Activated naive CD8-positive, alpha-beta T cell treated with anti-CD3 and anti-CD28 coated beads for 36 hours (primary cell): ENCODE measurements at places on chromosomes 12 and 14.

- DNase-seq, result no peak
Measured at GRCh38 chr12:89454080-89454848, 70.3 kb downstream of the GALNT4 start.

- no peak for DNase-seq
Measured at GRCh38 chr12:82040987-82041743, 282.0 kb upstream of the PPFIA2 start.

DNA sequence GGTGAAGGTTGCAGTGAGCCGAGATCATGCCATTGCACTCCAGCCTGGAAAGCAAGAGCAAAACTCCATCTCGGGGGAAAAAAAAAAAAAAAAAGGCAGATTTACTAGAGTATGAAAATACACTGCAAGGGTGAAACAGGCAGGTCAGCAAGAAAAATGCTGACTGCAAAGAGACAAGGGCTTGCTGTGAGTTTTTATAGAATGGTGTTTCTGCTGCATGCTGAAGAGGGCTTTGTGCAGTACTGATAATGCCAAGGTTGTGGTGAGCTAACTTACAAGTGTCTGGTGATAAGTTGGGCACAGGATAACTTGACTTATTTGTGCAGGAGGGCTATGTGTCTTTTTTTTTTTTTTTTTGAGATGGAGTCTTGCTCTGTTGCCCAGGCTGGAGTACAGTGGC, 25.9 kb upstream of the SRP54 start:
- DNase-seq, result no peak

- no peak for DNase-seq
Measured at GRCh38 chr12:28265435-28266042, 75.3 kb downstream of the CCDC91 start.

- DNase-seq, result no peak
Measured at GRCh38 chr12:53739214-53740129, 12.2 kb upstream of the CALCOCO1 start.

DNA sequence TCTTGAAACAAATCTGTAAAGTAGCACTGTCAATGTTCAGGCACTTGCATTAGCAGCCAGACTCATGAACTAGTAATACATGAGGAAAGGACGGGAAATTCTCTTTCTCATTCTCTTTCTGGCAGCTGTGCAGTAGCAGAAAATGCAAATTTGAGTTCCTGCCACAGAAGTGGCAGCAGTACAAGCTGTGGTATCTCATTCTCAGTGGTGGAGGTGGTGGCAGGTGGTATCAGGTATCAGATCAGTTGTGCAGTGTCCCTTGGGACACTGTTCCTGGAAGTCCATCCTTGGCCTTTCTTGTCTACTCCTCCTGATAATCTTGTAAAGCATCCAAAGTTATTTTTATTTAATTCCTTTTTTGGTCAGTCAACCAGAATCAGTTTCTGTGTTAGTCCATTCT, 103.0 kb downstream of the C12orf42 start:
- no peak for DNase-seq

- no peak for DNase-seq
Measured at GRCh38 chr12:3647504-3647903, 105.4 kb downstream of the CRACR2A start.

DNA sequence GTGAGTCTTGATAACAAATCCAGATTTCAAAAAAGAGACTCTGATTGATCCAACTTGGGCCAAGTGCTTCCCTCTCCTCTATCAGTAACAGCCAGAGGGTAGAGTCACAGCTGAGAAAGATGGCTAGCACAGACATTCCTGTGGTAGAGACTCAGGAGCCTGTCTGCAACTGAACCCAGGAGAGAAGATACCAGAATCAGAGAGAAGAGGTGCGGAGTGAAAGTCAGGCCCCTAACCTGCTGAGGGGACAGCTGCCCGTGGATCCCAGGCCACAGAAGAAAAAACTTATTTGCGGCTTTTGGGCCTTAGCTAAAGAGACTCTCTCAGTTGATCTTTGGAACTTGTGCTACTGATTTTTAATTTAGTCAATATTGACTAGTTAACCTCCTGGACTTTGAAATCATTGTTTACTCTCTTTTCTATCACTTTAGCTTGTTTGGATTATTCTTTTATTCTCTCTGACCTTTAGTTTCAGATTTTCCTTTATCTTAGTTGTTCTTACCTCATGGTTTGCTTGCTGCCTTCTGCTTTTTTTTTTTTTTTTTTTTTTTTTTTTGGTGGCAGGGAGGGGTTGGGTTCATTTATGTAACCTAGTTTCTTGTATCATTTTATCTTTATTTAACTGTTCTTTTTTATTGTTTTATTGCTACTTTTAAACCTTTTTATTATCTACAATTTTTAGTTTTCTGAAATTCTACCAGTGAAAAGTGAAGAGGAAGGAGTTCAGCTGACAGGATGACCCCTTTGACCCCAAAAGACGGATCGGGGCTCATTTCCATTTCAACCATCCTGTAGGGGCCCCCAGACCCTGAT, 154.9 kb upstream of the KRR1 start:
- DNase-seq, result no peak

DNA sequence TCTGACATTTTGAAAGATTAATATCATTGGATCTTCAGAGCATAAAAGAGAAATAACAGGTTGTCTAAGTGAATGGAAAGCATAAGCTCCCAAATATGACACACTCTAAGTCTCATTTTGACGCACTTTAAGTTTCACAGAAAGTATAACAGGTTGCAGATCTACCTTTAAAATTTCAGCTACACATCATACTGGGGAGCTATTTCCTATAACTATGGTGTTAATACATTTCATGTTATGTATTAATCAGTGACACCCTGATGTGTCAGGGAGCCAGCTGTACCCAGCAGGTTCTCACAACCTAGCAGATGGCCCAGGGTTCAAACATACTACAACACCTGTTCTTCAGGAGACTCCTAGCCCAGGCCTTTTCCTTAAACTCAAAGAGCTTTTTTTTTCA, 31.1 kb upstream of the TMX1 start:
- no peak for DNase-seq

DNA sequence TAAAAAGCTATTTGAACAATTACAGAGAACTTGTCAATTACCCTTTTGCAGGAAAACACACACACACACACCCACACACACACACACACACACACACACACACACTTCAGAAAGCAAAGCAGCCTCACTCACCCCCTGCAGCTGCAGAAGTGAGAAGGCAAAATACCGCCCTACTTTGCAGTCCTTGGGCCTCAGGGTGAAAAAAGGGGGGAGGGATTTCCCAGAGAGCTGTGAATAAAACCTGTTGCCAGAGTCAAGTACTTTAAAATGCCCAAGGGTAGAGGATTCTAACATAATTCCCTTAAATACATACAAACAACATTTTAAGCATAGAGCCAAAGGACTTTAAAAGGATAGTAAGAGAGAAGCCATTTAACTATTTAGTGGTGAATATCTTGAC, 285.9 kb downstream of the MDGA2 start:
- no peak for DNase-seq

GRCh38 chr12:117921929-117922777, 46.6 kb downstream of the KSR2 start:
- DNase-seq, result no peak

DNA sequence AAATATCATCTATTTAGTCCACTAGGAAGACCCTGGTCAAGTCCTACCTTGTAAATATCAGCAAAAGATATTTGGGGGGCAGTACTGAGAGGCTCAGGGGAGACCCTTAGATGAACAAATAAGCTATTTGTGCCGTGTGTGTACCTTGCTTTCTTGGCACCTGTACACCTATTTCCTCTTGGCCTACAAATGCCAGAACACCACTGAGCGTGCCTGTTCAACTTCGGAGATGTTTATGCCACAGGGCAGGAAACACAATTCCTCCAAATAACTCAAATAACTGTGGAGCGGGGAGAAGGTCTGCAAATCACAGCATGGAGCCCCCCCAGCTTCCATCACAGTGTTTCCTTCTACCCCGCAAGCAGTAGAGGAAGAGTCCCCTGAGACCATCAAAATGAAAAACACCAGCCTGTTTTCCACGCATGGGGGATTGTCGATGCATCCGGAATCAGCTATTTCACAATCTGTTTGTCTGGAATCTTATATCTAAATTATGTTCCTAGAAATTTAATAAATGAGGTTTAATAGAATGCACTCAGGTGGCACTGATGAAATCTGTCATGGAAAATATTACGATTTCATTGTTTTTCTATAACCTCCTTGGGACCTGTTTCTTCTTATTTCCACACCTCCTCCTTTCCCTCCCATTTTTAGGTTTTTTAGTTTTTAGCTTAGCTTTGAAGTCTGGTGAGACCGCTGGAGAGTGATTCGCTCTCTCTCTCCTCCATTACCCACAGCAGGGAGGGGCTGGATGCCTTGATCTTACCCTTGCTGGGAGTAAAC, 254.0 kb upstream of the SRRM4 start:
- no peak for DNase-seq

GRCh38 chr12:68317047-68317667, 15.0 kb downstream of the MDM1 start:
- DNase-seq, result no peak

- peak; percentile 47 for DNase-seq
Measured at GRCh38 chr14:24398653-24399446, at the start of gene NYNRIN. NYNRIN (plus strand) TSS chr14:24399003; CDS start chr14:24399247, 244 bp downstream.

GRCh38 chr14:68557648-68558047, 235.2 kb downstream of the ZFP36L1 start:
- DNase-seq, result no peak

- no peak for DNase-seq
Measured at GRCh38 chr12:17301544-17301943, 695.6 kb upstream of the LMO3 start.

DNA sequence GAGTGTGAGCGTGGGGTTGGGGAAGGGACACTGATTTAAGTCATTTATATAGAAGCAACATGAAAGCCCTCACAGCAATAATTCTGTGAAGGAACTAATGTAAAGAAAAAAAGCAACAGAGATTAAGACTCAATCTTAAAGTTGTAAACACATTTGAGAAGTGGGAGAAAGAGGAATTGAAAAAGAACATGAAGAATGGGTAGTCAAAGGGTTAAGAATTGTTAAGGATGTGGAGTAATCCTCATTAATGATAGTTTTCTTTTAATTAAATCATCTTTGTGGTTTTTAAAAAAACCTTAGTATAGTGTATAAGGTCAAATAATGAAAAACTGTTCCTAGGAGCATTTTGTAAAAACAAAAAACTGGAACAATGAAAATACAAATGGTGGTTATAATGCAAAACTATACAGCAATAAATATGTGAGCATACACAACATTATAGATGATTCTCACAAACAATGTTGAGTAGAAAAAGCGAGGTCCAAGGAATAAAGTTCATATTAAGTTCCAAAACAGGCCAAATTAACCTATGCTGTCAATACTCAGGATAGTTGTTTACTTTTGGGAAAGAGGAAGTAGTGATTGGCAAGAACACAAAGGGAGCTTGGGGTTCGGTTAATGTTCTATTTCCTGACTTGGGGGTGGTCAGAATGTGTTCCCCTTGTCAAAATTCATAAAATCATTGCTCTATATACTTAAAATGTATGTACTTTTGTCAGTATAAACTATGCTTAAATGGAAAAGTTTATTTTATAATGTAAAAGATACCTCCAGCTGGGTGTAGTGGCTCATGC, 120.4 kb upstream of the ATF7IP start:
- no peak for DNase-seq

GRCh38 chr14:104037903-104038302, 47.6 kb upstream of the ASPG start:
- no peak for DNase-seq

- DNase-seq, result no peak
Measured at GRCh38 chr14:55160989-55161388, 30.4 kb downstream of the DLGAP5 start.

GRCh38 chr14:88140874-88141273, 135.9 kb downstream of the GPR65 start:
- DNase-seq, result no peak

GRCh38 chr12:111369496-111370220, 763 bp upstream of the PHETA1 start:
- DNase-seq, result no peak

- no peak for DNase-seq
Measured at GRCh38 chr12:15928346-15928745, 17.2 kb downstream of the DERA start.

DNA sequence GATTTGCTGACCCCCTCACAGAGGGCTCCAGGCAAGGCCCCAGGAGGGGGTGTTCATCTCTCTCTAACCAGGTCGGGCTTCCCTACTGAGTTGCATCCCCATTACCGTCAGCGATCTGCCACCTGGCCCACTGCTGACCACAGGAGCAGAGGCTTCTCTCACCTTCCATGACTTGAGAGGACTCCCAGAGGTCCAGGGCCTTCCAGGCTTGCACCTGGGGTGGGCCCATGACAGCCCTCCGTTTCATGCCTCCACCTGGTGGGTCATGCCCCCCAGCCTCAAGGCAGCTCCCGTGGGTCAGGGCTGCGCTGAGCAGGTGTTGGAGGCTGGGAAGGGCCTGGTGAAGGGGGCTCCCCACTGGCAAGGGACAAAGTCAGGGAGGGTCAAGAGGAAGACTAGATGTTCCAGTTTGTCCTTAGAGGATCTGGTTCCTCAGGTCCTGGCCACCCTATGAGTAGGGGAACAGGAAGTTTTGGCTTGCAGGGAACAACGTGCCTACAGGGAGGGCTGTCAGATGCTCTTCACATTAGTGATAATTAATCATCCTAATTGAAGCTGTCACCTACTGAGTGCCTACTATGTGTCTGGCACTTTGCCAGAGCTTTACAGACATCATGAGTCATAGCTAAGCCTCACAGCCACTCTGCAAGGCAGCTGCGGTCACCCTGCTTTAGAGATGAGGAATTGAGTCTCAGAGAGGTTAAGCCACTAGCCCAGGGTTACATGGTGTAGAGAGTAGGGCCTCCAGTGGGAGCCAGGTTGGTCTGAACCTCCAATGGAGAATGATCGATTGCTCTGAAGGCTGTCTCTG, 13.8 kb downstream of the NFKBIA start:
- DNase-seq, result no peak

GRCh38 chr12:49961111-49961922, at the start of gene AQP5:
AQP5 (plus strand) TSS chr12:49961872; CDS start chr12:49962018, 146 bp downstream.
- no peak for DNase-seq

GRCh38 chr14:94115058-94115591, 4.6 kb downstream of the IFI27 start:
- DNase-seq, result no peak

- DNase-seq, result no peak
Measured at GRCh38 chr14:39406560-39406959, 25.7 kb downstream of the FBXO33 start.

GRCh38 chr14:41051801-41052200, 554.9 kb upstream of the LRFN5 start:
- no peak for DNase-seq

DNA sequence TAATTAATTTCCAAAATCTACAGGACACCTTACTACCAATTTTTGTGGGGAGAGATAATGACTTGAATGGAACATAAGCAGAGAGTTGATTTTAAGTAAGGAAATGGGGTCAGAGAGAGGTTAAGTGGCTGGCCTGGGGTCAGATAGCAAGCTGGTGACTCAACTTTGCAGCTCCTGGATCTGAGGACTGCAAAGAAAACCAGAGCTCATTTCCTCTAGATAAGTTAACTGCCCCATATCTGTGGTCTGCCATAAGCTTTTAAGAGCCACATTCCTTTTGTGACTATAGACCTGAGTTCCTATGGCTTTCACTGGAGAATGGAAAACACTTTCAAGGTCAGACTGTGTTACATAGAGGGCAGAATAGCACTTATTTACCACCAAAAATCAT, 201.2 kb upstream of the PRICKLE1 start:
- no peak for DNase-seq
